ENCODE measurements at places on chromosomes 13 and 19.

GRCh38 chr19:10339380-10339960, at the start of gene ICAM3:
Gene ICAM3 (minus strand): TSS chr19:10339624. CDS start chr19:10339614, 10 bp downstream.
- DNase-seq = no peak

DNA sequence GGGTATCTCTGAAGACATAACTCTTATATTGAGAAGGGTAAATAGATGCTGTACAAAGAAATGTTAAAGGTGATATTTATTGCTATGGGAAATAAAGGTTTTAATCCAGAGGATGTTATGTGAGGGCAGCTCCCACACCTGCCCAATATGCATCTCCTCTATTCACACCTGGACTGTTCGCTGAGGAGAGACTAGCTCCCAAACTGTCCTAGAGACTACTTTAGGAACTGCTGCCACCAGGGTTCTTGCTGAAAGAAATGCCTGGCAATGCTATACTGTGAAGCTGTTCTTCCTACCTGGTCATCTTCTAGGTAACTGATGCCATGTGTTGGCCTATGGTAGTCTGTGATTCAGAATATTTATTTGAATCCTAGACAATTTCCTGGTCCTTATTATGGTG, 1421.5 kb upstream of the SPRY2 start:
- no peak for DNase-seq

DNA sequence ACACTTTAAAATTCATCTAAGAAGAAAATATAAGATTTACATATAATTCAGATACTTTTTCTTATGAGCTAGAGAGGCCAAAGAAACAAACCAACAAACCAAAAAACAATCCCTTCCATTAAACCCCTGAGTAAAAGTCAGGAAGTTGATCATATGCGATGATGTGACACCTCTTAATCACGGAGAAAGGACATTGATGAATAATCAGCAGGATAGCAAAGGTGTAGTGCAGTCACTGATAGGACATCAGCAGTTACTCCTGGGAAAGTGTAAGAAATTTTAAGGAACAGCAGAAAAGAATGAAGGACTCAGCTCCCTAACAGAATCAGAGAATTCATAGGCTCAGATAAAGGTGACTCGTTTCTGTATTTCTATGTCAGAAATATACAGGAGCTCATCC, 202.4 kb upstream of the EDNRB start:
- no peak for DNase-seq

DNA sequence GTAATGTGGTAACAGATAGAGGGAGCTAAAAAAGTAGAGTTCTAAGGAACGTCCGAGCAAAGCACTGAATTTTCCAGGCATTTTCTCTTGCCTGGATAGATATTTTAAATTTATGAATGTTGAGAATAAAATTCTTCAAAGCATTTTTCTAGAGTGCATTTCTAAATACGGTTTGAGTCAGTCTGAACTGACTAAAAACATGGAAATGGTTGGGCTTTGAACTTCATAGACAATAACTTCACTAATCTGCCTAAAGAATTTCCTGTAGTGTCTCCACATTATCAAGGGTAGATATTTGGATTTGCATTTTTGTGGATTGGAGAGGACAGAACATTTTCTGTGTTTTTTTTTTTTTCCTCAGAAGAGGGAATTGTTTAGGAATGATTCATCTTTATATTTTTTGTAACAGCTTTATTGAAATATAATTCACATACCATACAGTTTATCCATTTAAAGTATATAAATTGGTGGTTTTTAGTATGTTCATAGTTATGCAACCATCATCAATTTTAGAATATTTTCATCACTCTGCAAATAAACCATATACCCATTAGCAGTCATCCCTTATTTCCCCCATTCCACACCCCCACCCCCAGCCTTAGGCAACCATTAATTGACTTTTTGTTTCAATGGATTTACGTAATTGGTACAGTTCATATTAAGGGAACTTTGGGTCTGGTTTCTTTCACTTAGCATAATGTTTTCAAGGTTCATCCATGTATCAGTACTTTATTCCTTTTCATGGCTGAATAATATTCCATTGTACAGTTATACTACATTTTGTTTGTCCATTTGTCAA, 20.7 kb downstream of the GARRE1 start:
- no peak for DNase-seq

DNA sequence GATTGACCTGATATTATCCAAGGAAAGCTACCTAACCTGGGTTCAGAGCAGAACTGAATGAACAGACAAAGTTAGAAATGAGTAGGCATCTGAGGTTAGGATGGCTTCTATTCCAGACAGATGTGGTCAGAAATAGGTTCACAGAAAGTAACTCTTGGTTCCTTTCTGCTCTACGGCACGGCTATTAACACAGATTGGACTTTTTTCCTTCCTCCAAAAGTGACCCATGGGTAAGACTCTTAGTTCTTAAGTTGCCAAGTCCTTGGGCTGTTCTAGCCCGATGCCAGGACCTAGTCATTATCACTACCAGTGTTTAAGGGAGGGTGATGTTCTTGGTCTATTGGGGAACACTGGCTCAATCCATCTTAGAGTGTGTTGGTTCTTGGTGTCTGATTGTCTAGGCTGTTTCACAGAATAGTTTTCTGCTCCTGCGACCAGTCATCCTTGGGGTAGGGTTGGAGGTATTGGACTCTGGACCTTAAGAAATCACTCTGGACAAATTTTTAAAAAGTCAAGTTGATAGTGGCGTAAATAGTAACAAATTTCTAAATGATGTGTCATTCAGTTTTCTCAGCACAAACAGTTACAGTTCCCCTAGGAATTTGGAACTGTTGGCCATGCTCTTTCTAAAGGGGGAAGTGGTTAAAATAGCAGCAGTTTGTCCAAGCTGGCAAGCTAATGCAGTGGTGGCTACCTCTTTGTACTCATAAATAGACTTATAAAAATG, 60.1 kb upstream of the MYCBP2 start:
- DNase-seq = no peak

Data from T-helper 22 cell (primary cell).